ENCODE measurements at places on chromosomes 6 and 20.

DNA sequence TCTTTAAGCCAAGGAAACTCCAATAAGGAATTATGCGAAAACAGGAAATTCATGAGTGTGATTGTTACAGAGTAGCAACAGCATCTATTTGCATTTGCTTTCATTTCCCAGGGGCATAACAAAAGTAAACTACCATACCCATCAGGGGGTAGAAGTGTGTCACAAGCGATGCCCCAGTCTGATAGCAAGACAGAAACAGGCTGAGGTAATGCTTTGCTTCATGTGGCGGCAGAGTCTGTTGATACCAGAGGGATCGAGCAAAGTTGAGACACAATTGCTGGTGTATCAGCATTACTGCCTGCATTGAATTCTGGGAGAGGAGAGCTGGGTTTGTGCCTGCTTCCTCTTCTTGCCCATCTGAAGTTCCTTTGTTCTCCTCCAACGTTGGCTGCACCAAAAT is 51.2 kb upstream of the LYRM2 start:
- DNase-seq = no peak

DNA sequence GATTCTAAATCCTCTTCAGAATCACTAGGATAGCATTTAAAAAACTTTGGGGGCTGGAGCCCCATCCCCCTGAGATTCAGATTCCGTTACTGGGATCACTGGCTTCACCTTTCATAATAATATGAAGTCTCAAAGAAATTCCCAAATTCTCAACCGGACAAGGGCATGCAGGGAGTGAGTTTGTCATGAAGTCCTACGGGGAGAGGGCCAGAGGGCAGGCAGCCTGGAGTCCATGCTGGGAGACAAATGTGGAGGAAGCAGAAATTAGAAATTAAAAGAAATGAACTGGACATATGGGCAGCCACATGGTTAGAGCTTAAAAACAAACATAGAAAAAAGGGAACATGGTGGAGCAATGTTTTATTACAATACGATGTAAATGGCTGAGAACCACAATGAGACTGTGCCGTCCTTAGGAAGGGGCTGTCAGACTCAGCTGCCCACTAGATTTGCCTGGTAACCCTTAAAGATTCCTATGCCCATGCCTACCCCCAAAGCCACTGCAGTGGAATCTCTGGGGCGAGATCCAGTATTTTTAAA is 142.6 kb downstream of the CEBPB start:
- DNase-seq = no peak

GRCh38 chr20:42652266-42652665 is 537.4 kb downstream of the PTPRT start:
- DNase-seq = no peak

DNA sequence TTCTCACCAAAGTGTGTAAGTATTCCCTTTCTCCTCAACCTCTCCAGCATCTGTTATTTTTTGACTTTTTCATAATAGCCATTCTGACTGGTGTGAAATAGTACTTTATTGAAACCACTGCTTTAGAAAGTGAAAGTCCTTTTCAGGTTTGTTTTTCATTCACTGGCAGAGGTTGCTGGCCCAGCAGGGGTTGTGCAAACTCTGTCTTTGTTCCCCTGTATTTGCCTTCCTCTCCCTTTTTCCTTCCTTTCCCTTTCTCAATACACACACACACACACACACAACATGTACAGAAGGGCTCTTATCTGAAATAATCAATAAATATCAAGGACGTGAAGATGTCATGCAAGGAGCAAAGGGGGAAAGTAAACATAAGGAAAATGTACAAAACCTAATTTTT is 99.8 kb downstream of the LY86 start:
- DNase-seq = no peak

DNA sequence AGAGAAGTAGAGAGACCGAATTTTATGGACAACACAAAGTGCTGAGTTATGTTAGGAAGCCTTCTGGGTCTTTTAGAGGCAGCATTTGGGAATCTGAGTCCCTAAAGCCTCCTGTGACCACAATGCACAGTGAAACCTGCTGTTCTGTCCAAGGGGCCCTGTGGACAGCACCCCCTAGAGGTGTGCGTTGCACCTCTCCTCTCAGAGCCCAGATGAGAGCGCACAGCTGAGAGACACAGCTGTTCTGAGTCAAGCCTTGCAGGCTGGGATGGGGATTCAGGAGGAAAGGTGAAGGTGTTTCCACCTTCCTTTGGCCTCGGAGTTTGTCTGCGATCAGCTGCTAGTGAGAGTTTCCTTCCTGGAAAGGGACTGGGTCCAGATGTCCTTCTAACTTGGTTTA is 13.0 kb downstream of the PCK1 start:
- no peak for DNase-seq

DNA sequence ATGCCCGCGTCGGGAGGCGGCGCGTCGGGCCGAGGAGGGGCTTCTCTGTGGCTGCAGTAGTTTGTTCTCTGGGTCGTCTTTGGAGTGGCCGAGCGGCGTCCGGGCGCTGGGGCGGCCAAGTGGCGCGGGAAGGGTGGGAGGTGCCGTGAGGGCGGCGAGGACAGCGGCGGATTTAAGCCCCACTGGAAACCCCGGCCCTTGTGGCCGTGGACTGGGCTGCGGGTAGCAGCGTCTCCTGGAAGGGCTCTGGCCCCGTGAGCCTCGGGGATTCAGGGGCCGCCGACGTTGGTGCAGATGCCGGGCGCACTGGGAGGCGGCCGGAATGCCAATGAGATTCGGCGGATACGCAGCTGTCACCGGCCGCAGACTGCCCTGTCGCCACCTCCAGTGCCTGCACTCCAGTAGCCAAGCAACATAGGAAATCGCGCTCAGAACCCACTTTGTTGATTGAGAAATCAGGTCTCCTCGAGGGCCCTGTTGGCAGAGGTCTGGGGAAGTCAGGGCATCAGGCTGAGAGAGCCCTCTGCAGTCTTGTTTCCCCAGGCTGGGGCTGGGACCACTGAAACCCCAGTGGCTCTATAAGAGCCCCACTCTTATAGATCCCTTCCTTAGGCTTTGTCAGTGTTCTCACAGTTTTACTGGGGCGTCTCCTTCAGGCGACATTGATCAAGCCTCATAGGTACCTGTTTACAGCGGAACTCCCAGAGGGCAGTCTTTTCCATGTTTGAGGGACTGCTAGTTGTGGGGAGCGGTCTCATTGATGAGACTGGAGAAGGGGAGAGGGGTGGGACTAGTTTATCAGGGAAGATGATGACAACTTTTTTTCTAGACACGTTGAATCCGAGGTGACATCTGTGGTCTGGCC is 642 bp downstream of the GZF1 start:
- no peak for DNase-seq

- no peak for DNase-seq
Measured at GRCh38 chr20:19780261-19780660, 22.2 kb downstream of the RIN2 start.

DNA sequence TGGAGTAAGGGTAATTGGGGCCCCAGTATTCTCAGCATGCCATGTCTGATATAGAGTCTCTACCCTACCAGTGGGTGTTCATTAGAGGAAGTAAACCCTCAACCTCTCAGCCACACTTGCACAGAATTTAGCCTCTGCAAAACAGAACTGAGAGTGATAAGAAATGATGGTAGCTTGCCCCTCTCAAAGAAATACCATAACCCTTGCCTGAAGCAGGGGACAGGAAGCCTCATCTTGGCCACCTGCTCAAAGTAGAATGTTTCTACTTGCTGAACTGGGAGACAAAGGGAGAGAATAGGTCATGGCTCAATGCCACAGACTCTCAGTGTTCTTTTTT is 33.7 kb downstream of the SPTLC3 start:
- no peak for DNase-seq

- no peak for DNase-seq
Measured at GRCh38 chr6:72959821-72960220, 265.5 kb downstream of the KHDC1L start.

GRCh38 chr20:10565922-10566897 is 107.6 kb downstream of the JAG1 start:
- DNase-seq = no peak

GRCh38 chr6:53446151-53446550 is 97.4 kb upstream of the ELOVL5 start:
- no peak for DNase-seq

DNA sequence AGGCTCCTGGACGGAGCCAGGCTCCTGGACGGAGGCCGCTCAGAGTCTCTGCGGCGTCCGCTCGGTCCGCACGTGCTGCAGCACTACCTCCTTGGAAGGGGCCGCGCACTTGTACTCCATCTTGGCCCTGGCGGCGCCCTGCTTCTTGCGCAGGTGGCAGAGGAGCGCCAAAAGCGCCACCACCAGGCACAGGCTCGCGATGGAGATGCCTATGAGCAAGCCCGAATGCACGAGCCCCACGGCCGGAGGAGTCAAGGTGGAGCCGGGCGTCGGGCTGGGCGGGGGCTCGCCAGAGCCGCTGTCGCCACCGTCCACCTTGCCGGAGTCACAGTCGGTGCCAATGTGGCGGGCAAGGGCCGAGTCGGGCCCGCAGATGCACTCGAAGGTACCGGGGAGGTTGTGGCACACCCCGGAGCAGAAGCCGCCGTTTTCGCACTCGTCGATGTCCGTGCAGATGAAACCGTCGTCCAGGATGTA is 1.7 kb downstream of the THBD start:
- DNase-seq = no peak

DNA sequence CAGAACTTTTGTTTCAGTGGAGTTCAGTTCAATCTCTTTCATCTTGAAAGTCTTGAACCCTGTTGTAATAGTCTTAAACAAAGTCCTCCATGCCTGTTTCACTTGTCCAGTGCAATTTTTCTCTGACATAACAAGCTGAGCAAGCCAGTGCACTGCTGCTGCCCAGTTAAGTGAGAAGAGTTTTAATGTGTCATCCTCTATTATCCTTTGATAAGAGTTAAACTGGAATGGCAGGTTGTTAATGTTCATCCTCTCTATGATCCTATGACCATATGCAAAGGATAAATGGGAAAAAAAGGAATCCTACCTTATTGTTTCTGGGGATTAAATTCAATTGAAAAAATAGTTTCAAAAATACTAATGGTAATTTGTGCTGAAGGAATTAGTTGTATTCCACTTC is 197.5 kb downstream of the FRK start:
- no peak for DNase-seq

- DNase-seq = no peak
Measured at GRCh38 chr20:50794181-50794845, 548 bp upstream of the BCAS4 start.

GRCh38 chr6:90284236-90285041 is 12.2 kb downstream of the BACH2 start:
- DNase-seq = peak; percentile 55

GRCh38 chr20:38827770-38828281 is 22.3 kb downstream of the PPP1R16B start:
- no peak for DNase-seq

DNA sequence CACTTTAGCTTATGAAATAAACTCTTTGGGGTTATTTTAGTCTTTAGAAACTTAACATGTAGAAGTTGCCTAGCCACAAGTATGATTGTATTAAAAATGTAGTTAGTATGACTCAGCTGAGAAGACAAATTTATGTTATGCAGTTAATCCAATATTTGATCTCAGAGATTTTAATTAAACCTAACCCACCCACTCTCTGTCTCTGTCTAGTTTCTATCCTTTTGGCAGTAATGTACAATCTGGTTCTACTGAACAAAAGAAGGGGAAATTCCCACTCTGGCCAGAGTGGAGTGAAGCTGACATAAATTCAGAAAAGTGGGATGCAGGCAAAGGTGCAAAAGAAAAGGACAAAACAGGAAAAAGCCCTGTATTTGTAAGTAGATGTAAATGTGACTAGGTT is 36.4 kb downstream of the ADGB start:
- DNase-seq = no peak

DNA sequence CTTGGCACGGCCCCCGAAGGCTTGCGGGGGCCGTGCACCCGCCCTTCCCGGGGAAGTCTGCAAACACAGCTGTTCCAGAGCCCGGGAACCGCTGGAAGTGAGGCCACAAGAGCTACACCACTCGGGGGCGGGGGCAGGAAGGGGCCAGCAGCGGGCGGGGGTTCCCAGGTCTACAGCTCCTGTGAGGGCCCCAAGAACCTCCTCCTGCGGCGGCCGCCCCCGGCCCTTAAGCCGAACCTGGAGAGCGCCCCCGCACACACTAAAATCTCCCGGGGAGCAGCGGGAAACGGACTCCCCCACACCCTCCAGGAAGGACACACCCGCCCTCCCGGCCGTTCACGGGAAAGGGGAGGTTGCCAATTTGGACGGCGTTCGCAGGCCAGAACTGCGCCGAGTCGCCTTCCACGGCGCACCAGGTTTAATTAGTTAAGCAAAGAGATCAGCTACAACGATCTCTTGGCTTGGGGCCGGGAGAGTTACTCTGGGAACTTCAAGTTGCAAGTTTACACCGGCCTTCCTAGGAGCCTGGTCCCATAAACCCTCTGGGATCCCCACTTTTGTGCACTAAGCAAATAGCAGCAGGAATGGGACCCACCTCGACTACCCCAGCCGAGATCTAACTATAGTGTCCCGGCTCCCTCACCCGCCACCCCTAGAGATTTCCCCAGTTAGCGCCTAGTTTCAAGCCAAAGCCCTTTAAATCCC is 1.7 kb downstream of the JAG1 start:
- DNase-seq = no peak

DNA sequence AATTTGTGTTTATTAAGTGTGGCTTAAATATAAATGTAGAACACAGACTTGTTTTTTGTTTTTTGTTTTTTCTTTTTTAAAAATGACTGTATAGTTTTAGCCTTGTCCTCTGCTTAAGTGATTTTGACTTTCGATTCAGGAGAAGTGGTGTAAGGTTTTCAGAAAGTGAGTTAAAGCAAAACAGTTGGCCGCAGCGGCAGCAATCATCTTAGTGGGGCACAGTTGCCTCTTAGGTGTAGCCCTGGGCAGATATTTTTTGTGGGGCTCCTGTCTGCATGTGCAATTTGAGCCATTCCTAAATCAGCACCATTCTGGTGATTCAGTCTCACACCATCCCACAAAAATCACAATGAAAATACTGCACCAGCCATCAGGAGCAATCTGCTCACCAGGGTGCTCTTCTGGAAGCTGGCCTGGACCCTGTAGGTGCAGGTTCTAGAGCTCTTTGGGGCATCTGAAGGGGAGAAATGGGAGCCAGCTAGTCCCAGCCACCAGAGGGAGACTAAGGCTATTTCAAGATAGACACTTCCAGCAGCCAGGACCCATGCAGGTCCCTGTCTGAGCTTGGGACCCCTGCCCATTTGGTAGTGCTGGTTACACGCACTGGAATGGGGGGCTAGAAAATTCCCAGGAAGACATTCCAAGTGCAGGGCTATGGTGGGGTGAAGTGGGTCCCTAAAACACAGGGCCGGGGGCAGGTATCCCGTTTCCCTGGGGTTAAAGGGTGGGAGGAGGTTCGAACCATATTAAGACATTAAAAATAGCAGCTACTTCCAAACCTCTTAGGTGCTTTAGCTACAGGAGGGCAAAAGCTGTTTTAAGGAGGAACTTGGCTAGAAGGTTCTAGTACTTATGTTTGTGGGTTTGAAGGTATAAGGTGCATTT is 156.6 kb downstream of the NFATC2 start:
- DNase-seq = no peak

GRCh38 chr6:54640911-54641310 is 205.7 kb upstream of the FAM83B start:
- DNase-seq = no peak

DNA sequence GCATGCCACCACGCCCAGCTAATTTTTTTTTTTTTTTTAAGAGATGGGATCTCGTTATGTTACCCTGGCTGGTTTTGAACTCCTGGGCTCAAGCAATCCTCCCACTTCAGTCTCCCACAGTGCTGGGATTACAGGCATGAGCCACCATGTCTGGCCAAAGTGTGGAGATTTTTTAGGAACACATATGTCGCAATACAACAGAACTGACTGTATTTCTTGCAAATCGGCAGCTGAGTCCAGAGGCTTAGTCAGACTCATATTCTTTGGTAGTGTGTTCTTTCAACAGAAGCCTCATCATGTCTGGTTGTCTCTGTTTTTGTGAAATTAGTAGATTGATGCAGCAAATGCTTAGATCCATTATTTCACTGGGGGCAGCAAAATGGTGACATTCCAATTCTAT is 23.9 kb upstream of the CD164 start:
- DNase-seq = no peak

All from activated CD8-positive, alpha-beta memory T cell treated with anti-CD3 and anti-CD28 coated beads for 4 hours (primary cell).